CD8-positive, alpha-beta memory T cell (primary cell): ENCODE measurements at places on chromosomes 1 and 21.

DNA sequence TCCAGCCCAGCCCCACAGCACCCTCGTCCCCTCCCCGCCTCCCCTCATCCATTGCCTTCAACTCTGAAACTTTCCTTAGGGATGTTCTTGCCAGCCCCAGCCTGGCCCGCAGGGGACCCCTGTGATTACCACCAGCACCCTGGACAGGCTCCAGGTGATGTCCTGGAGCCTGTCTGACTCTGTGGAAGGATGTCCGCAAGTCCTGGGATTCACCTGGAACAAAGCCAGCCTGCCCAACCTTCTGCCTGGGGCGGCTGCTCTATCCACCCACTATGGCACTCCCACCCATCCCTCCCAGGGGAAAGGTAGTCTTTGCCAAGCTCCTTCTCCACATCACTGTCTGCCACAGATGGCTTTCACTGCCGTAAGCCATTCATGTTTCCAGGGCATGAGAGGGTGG lies 24.4 kb upstream of the PTPRF start:
- DNase-seq = no peak
- no peaks in the 10 kb centered on the region for H3K4me1 ChIP-seq
- no peak overlapping the region for H3K4me3 ChIP-seq
- no peaks in the 10 kb centered on the region for H3K36me3 ChIP-seq
- H3K27ac ChIP-seq = no peak overlapping the region

- no peaks in the 10 kb centered on the region for H3K36me3 ChIP-seq
- peak; percentile 94 for DNase-seq
- peak within 1 kb of the TSS; percentile 98 for H3K27ac ChIP-seq
- no peaks in the 10 kb centered on the region for H3K27me3 ChIP-seq
Measured at GRCh38 chr1:70354332-70355110, at the start of gene ANKRD13C. Gene ANKRD13C (minus strand): TSS chr1:70354722. CDS start chr1:70354408, 314 bp downstream.

GRCh38 chr1:110350360-110350759 lies 11.2 kb downstream of the RBM15 start:
- no peak overlapping the region for H3K27ac ChIP-seq
- no peak overlapping the region for H3K4me3 ChIP-seq
- H3K4me1 ChIP-seq = peaks cover 41% of the 10 kb centered on the region
- DNase-seq = no peak
- no peaks in the 10 kb centered on the region for H3K27me3 ChIP-seq
- H3K36me3 ChIP-seq = no peaks in the 10 kb centered on the region

DNA sequence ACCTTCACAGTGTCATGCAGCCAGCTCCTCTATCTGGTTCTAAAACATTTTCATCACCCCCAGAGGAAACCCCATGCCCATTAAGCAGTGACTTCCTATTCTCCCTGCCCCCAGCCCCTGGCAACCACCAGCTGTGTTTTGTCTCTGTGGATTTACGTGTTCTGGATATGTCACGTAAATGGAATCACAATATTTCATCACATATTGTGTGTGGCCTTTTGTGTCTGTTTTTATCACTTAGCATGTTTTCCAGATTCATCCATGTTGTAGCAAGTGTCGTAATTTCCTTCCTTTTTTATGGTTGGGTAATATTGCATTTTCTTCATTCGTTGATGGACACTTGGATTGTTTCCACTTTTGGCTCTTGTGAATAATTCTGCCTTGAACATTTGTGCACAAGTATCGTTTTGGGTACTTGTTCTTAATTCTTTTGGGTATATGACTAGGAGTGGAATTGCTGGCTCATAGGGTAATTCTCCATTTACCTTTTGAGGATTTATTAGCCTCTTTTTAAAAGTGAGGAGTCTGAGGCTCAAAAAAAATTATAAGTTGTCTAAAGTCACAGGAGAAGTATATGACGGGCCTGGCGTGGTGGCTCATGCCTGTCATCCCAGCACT lies 127.0 kb downstream of the MRPS6 start:
- H3K4me3 ChIP-seq = no peak overlapping the region
- peaks cover 28% of the 10 kb centered on the region for H3K4me1 ChIP-seq
- H3K36me3 ChIP-seq = no peaks in the 10 kb centered on the region
- no peaks in the 10 kb centered on the region for H3K27me3 ChIP-seq

GRCh38 chr1:227450489-227450888 lies 112.9 kb upstream of the ZNF678 start:
- no peaks in the 10 kb centered on the region for H3K36me3 ChIP-seq

GRCh38 chr21:35088319-35088771 lies 39.2 kb upstream of the RUNX1 start:
- H3K4me3 ChIP-seq = no peak overlapping the region
- H3K27ac ChIP-seq = no peak overlapping the region
- H3K27me3 ChIP-seq = no peaks in the 10 kb centered on the region
- no peaks in the 10 kb centered on the region for H3K4me1 ChIP-seq
- no peaks in the 10 kb centered on the region for H3K36me3 ChIP-seq

- H3K4me3 ChIP-seq = no peak overlapping the region
- no peaks in the 10 kb centered on the region for H3K4me1 ChIP-seq
- no peaks in the 10 kb centered on the region for H3K27me3 ChIP-seq
- peaks cover 11% of the 10 kb centered on the region for H3K36me3 ChIP-seq
Measured at GRCh38 chr21:32309906-32310460, 11.3 kb downstream of the MRAP start.

DNA sequence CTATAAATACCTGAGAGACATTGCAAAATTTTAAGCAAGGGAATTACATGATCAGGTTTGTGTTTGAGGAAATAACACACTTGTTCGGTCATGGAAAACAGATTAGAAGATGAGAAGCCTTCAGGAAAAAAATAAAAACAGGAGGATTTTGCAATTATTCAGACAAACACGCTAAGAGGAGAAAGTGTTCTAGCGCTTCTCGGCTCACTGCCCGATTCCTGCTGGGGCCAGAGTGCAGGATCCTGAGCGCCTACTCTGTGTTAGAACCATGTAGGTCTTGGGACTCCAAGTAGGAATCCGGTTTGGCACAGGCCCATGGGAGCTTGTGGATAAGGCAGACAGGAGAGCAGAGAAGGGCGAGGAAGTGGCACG lies 8.1 kb upstream of the PRELP start:
- no peak overlapping the region for H3K4me3 ChIP-seq
- no peak overlapping the region for H3K27ac ChIP-seq
- no peaks in the 10 kb centered on the region for H3K36me3 ChIP-seq
- H3K27me3 ChIP-seq = peaks cover 6% of the 10 kb centered on the region

DNA sequence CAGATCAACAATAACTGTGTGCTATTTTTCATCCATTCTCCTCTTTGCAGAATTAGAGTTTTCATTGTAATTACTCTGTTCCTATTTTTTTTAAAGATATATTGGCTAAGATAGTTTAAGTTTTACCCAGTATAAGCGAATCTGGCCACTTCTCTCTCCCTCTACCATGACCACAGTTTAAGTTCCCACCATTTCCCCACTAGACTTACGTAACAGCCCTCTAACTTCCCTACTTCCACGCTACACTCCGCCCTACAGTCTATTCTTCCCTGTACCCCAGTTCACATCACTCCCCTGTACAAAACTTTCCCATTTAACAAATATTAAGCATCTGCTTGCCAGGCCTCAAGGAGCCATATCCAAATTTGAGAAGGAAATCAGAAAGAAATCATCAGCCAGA lies 16.5 kb downstream of the CTSK start:
- H3K36me3 ChIP-seq = no peaks in the 10 kb centered on the region
- no peak overlapping the region for H3K4me3 ChIP-seq
- no peaks in the 10 kb centered on the region for H3K4me1 ChIP-seq
- H3K27ac ChIP-seq = no peak overlapping the region

DNA sequence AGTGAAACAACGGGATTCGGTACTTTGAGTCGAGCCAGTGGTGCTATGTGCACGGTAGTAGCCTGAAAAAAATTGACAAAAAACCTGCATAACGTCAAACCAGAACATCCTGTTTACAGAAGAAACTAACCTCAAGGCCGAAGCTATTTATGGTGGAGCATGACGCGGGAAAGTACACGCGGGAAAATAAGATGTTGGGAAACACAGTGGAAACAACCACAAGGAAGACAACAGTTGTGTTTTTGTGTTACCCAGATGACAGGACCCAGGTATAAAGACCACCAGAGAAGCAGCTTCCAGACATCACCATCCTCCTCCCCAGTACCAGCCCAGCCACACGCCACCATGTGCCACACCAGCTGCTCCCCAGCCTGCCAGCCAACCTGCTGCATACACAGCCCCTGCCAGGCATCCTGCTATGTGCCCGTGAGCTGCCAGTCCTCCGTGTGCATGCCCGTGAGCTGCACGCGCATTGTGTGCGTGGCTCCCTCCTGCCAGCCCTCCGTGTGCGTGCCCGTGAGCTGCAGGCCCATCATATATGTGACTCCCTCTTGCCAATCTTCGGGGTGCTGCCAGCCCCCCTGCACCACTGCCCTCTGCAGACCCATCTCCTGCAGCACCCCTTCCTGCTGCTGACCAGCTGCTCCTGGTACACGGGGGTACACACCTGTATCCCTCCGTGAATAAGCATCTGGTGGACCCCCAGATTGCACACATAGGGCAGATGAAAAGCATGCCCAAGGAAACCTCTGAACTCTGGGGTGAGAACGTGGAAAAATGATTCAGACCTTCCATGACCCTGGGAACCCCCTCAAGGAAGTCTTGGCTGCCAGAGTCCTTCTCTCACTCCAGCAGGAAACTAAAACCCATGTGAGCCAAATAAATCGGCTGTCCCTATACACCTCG lies at the start of gene KRTAP12-3:
KRTAP12-3 (plus strand) TSS at position 298 of the 906 bp plus-strand sequence; CDS start at position 346, 48 bp downstream.
- no peaks in the 10 kb centered on the region for H3K36me3 ChIP-seq
- peak within 1 kb of the TSS; percentile 67 for H3K27ac ChIP-seq
- H3K27me3 ChIP-seq = no peaks in the 10 kb centered on the region
- peak; percentile 91 for DNase-seq
- peak within 1 kb of the TSS; percentile 49 for H3K4me3 ChIP-seq

- H3K4me3 ChIP-seq = no peak overlapping the region
- H3K4me1 ChIP-seq = no peaks in the 10 kb centered on the region
- H3K36me3 ChIP-seq = no peaks in the 10 kb centered on the region
- no peak for DNase-seq
- no peaks in the 10 kb centered on the region for H3K27me3 ChIP-seq
Measured at GRCh38 chr1:107912656-107913055, 52.3 kb downstream of the VAV3 start.

DNA sequence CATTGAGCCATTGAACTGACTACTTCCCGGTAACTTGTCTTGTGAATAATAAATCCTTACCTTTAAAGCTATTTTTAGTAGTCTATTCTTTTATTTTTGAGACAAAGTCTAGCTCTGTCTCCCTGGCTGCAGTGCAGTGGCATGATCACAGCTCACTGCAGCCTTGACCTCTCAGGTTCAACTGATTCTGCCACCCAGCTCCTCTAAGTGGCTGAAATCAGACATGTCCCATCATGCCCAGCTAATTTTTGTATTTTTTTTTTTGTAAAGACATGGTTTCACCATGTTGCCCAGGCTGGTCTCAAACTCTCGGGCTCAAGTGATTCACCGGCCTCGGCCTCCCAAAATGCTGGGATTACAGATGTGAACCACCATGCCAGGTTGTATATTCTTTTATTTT lies 59.3 kb upstream of the PTGS2 start:
- H3K4me1 ChIP-seq = no peaks in the 10 kb centered on the region
- no peak overlapping the region for H3K27ac ChIP-seq
- H3K27me3 ChIP-seq = no peaks in the 10 kb centered on the region
- no peak overlapping the region for H3K4me3 ChIP-seq
- DNase-seq = no peak
